ENCODE measurements at places on chromosomes 1 and 21.

GRCh38 chr21:42465008-42465802, 30.8 kb downstream of the RSPH1 start:
- no peak for DNase-seq

DNA sequence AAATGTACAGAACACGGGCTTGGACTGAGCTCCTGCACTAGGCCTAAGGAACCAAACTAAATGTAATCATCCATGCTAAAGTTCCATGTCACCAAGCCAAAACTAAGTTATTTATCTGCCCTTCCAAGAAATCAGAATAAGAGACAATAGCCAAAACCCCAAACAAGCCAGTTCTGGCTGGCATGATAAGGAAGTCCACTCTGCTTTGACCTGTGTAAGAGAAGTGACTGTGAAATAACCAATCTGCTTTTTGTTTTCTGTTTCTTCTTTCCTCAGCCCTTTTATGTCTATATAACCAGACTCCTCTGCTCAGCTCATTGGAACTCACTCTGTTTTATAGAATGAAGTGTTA, 15.1 kb downstream of the PLPPR5 start:
- DNase-seq = no peak

- DNase-seq = no peak
These were observed 9.6 kb downstream of the TRIM62 start for GRCh38 chr1:33171977-33172813.

DNA sequence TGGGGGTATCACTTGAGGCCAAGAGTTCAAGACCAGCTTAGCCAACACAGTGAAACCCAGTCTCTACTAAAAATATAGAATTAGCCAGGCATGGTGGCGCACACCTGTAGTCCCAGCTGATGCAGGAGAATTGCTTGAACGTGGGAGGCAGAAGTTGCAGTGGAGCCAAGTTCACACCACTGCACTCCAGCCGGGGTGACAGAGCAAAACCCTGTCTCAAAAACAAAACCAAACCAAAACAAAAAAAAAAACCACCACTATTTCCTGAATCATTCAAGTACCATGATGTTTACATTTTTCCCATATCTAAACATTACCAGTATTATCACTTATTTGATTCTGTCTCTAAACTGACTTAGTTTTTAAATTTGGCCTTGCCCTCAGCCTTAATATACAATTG, 29.5 kb downstream of the TUT4 start:
- DNase-seq = peak; percentile 14

- no peak for DNase-seq
These were observed 31.4 kb upstream of the BCL9 start for GRCh38 chr1:147509786-147510395.

DNA sequence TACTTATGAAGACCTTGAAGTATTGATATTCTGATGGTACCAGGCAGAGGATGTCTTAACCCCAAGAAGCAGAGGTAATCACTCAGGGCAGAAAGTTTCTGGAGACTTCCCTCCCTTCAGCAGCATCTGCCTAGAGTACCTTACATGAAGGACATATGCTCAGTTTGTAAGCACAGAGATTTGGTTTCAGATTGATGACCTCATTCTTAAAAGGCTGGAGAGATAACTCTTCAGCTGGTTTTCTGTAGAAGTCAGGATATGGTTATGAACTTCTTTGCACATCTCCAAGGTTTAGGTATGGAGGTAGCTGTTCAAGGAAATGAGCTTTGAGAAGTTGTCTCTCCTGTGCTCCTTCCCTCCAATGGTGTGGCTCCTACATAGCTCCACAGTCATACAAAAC, 148.7 kb downstream of the HHIPL2 start:
- DNase-seq = no peak

GRCh38 chr1:178551307-178551706, 38.4 kb downstream of the TEX35 start:
- DNase-seq = no peak

GRCh38 chr1:61226791-61227567, 144.6 kb downstream of the NFIA start:
- no peak for DNase-seq

DNA sequence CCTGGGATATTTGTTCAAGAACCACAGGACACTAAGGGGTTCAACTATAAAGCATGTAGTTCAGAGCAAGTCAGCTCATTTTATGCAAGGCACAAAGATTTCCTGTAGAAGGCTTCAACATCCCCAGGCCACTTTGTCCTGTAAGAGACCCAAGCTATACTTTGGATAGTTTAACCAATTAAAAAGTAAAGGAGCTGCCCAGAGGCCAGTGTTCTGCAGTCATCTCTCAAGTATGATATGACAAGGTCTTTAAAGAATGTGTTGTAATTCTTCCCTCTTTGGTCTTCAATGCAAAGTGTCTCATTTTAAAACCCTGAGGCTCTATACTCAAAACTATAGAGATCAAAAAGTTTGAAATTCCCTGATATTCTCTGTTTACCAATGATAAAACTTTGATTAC, 34.1 kb downstream of the KRTAP20-3 start:
- DNase-seq = no peak

DNA sequence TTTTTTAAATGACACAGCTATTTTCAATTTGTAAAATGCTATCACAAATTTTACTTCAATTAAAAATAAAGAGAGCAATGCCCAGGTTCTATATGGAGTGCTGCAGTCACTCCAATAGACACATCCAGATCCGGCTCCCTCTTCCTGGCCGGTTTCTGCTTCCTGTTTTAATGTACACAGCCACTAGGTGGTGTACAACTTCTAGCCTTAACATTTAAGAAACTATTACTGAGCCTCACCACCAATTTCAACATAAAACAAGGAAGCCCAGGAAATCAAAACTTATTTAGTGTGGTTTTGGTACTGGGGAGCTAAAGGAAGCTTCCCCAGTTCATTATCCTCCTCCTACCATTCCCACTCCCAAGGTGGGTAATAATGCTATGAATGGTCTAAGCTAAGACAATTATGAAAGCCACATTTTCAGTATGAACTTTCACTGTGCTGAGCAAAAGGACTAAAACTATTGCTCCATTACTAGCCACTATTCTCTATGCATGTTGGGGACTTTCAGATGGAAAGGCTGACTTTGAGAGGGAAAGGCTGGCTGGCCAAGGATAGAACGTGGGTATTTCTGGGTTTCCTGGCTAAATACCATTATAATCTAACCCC, 25.5 kb upstream of the MTMR11 start:
- peak; percentile 41 for DNase-seq

DNA sequence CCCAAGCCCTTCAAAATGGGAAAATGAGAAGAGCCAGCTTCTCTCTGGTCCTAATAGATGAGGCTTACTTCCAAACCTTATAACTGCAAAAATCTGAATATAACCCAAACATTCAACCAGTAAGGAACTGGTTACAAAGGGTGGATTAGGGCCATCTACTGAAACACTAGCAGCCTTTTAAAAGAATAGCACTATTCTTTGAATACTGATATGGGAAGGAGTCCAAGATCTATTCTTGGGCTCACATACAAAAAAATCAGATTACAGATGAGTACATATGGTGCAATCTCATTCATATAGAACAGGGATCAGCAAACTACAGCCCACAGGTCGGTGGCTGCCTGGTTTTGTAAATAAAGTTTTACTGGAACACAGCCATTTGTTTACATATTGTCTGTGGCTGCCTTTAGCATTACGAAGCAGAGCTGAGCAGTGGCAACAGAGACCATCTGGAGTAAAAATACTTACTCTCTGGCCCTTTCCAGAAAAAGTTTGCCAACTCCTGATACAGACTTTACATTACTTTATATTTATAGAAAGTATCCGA, 167.7 kb downstream of the ZSCAN20 start:
- no peak for DNase-seq

GRCh38 chr1:62281922-62282555, 37.2 kb downstream of the KANK4 start:
- no peak for DNase-seq

GRCh38 chr1:59388191-59388590, 91.3 kb downstream of the FGGY start:
- DNase-seq = no peak

DNA sequence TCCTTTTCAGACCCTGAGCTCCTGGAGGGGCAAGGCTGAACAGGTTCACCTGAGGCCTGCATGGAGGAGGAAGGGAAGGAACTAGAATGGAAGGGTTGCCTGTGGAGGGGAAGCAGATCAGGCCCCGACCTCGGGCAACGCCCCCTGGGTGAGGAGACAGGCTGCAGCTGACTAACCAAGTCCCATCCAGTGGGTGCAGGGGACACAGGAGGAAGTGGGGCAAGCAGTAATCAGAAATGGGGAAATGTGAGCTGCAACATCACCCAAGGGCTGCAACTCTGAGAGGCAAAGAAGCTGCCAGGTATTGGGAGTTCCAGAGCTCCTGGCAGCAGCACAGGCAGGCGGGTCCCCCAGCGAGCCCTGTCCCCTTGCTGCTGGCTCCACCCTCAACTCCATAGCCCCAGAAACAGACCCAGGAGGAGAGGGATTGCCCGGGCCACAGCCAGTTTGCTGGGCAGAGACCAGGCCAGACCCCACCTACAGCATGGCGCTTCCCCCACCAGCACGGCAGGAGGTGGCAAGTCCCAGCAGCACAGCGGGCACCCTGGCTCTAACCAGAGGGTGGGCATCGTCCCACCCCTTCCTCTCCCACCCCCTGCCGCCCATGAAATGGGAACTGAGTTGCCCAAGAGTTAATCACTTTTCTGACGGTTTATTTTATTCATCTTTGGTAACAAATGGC, 38.5 kb downstream of the MRPL37 start:
- no peak for DNase-seq

DNA sequence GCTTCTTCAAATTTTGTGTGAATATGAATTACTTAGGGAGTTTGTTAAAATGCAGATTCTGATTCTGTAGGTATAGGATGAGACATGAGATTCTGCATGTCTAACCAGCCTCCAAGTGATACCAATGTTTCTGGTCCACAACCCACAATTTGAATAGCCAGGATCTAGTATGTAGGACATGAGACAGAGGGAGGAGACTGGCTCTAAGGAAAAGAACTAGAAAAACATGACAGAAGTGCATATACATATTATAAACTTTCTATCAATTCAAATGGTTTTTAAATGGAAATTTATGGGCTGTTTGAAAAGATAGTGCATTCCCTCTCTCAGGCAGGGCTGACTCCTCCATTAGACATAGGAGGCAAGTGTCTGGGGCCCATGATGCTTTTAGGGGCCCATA, 33.9 kb upstream of the NPL start:
- no peak for DNase-seq

DNA sequence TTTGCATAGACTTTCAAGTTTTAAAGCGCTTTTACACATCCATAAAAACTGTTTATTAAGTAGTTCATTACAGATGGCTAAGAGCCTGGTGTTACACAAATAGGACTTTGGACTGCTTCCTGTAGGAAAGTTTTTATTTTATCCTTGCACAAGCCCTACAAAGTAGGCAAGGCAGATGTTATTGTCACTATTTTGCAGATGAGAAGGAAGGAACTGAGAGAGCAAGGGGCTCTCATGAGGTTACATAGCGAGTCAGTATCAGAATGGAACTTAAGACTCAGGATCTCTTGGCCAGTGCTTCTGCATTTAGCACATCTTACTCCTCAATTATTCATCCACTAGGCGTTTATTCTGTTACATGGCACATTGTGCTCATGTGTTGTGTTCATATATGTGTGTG, 2.6 kb upstream of the MAPKAPK2 start:
- DNase-seq = no peak

DNA sequence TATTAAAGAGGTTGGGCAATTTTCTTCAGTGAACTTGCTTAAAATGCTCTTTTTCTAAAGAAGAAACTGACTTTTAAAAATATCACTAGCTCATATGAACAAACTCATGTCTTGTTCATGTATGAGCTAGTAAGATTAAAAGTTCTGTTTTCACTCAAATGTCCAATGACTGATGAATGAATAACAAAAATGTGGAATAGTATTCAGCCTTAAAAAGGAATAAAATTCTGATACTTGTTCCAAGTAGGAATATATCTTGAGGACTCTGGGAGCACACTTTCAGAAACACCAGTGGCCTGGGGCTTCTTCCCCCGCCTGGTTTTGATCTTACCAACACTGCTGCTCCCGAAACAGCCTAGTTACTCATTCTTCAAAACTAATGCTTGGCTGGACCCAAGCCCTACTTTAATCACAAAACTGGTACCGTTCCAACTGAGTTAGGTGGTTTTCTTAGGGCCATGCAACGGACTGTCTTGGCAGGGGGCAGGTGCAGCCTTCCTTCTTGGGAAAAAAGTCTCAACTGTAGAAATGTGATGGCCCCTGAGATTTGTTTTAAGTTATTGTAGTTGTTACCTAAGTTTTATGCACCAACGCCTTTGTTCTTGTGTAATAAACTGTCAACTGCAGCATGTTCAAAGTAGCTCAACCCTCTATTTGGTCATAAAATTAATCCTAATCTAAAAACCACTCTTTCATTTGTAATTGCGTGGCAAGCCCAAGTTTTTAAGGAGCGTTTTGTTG, 116.0 kb downstream of the ETS2 start:
- no peak for DNase-seq

GRCh38 chr1:115112496-115113375, 23.4 kb upstream of the TSPAN2 start:
- DNase-seq = no peak

DNA sequence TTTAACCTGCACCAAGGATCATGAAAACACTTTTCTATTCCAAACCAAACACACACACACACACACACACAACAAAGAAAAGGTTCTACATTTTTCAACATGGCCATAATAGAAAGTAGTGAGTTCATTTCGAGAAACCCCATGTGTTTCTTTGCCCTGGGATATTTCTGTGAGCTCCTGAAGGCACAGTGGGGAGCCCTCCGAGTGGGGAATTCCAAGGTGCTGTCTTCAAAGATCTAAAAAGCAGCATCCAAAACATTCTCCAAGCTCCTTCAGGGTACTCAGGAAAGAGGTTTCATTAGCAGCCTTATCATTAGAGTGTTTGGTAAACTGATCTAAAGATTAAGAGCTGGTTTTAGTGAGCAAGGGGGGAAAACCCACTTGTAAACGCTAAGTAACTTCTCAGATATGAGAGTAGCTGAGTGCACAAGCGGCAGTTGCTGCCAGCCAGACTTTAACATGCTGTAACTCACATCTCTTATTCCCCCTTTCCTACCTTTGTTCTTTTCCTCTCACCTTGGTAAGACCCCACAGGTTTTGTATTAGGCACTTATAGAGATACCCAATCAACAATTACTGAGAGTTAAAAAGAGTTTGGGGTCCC, 38.3 kb downstream of the ZC3H11B start:
- no peak for DNase-seq

DNA sequence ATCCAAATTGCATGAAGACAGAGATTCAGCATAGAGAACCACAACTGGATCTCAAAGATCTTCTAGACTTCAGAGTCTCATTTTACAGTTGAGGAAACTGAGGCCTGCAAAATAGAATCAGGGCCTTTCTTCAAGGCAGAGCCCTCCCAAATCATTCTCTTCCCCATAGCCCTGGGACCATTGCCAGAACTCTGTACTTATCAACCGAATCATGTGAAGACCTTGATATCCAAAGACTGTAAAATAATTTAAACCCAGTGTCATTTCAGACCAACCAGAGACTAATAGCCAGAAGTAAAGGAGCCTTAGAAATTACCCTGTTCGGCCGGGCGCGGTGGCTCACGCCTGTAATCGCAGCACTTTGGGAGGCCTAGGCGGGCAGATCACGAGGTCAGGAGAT, 90.1 kb downstream of the DTL start:
- no peak for DNase-seq

GRCh38 chr1:153728305-153729066, 636 bp downstream of the INTS3 start:
- no peak for DNase-seq

GRCh38 chr1:70376196-70376595, 21.7 kb upstream of the ANKRD13C start:
- no peak for DNase-seq
